ENCODE measurements at places on chromosomes 2 and 18.

GRCh38 chr18:9669016-9669415 lies 39.1 kb upstream of the RAB31 start:
- no peak for DNase-seq

DNA sequence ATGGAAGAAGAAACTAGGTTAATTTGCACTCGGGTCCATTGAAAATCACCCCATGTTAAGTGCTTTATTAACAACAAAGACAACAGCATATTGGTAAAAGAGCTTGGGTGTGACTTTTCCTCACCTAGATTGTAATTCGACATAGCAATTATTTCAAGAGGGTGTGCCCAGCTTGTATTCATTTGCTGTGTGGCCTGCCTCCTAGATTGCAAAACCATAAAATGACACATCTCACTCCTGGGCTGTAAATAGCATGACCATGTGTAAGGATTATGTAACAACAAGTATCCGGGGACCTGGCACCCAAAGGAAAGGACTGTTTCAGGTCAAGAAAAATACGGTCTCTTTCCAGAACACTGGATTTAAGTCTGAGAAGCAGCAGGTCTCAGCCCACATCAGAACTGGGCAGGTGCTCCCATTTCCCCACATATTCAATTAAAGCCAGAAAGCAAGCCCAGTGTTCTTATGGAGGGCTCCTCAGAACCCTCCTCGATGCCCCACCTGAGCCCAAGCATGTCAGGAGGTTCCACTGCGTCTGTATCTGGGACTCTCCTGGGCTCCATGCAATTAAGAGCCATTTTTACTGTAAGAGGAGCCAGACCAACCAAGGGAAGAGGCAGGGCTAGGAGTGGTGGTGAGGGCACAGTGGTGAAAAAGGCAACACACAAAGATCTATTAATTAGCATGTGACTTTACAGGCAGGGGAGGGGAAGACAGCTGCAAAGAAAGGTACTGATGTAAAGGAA lies 39.2 kb downstream of the MREG start:
- peak; percentile 39 for DNase-seq

- DNase-seq: no peak
Measured at GRCh38 chr2:237120916-237121315, 35.2 kb downstream of the COPS8 start.

DNA sequence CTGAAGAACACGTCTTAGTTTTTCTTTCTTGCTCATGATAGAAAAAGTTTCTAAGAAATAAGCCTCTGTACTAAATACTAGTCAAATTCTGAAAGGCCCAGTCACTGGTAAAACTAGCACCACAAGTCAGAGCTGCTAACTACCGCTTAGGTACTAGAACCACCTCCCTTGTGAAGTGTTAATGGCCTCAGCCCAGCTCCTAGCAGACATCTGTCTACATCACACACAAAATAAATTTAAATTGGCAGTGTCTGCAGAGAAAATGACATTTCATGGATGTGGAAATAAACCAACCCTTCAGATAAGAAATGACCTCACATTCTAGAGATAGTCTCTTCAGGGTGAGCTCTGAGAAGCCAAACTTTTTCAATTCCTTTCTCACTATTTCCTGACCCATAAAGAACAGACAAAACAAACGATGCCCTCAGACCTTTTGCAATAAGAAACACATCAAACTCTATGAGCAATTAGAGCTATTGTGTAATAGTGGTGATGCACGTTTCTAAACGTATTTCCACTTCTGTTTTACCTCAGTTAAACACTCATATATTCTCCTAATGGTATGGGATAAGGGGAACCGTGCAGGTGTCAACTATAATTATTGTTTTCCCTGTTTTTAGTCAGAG lies 70.3 kb upstream of the DSG1 start:
- DNase-seq: no peak

DNA sequence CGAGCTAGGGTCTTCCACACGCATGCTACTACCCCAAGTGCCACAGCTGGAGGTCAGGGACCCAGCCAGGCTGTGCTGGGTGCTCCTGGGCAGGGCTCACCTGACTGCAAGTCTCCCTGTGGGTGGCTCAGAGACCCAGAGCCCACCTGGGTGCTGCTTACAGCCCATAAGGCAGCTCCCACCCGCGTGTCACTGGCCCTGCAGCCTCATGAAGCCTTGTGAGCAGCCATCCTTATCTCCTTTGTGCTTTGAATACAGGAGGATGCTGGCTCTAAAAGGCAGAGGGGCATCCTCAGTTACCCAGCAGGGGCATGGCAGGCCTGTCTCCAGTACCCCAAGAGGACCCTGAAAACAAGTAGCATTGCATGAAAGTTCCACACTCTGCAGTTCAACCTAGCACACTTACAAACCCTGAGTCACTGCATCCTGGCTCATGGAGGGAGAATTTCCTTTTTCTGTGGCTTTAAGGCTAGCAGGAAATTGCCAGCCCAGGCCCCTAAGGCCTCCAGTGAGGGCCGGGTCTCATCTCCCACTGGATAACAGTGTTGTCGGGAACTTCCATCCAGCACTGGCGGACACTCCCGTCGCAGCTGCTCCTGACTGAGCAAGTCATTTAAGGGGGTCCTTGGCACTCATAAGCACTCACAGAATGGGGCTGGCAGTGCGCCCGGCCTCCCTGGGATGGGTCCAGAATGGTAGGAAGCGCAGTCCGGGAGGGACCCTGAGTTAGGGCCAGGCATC lies 137.1 kb downstream of the RPIA start:
- DNase-seq: no peak

DNA sequence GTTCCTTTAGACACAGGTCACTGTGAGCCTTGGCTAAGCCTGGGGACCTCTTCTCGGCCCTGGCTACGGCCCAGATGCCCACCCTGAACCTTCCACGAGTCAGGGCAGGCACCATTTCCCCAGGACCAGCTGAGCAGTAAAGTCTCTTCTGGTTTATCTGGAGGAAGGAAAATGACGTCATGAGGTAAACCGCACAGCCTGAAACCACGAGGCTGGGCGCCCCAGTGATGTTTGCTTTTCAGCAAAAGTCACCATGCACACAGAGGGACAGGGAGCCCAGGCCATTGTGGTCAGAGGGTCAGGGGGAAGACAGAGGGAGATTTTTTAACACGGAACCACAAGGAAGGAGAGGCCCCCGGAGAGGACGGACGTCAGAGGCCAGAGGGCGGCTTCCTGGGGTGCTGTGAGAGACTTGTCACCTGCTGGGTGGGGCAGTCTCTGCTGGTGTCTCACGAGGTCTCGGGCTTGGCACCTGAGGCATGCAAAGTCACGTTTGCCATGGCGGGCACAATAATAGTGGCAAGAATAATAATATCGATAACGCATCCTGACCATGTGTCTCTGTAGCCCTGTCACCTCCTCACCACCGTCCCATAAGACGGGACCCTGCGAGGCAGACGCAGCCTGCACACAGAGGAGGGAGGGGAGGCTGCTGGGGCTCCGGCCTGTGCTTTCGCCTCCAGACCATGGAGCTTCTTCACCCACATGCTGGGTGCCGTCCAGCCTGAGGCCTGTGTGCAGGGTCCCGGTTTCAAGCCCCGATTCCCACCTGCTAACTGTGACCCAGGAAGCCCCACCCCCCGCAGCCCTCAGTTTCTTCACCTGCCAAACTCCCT lies 33.2 kb upstream of the FOSL2 start:
- DNase-seq: no peak

GRCh38 chr2:40719414-40719813 lies 267.5 kb upstream of the SLC8A1 start:
- no peak for DNase-seq

GRCh38 chr18:23353459-23353858 lies 99.6 kb upstream of the RIOK3 start:
- no peak for DNase-seq

DNA sequence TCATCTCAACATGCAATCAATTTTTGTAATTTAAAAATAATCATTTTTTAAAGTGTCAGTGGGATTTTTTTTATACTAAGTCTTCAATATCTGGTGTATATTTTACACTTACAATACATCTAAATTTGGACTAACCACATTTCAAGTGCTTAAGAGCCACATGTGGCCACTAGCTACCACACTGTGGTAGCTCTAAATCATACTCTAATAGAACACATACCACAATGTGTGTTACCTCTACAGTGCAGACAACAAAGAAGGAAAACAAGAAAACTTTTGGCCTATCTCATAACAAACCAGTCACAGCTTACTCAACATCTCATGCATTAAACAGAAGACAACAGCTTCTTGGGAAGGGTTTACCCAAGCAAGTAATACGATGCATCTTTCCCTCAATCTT lies 24.5 kb downstream of the PIAS2 start:
- no peak for DNase-seq

DNA sequence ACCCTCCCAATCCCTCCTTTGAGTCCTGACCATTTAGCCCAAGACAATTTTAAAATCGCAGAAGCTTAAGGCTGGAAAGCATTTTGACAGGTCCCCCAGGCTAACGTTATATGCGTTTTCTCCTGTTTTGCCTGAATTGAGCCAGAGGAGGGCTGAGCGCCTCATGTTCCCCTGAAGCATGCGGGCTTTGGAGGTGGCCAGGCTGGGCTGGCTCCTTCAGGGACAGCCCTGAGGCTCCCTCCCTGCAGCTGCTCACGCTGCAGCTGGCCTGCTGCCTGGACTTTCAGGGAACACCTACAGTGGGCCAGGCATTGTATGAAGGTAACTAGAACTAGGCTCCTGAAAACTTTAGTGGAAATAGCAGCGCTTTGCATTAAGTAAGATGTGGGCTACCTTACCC lies 179.2 kb downstream of the ACKR3 start:
- DNase-seq: no peak

DNA sequence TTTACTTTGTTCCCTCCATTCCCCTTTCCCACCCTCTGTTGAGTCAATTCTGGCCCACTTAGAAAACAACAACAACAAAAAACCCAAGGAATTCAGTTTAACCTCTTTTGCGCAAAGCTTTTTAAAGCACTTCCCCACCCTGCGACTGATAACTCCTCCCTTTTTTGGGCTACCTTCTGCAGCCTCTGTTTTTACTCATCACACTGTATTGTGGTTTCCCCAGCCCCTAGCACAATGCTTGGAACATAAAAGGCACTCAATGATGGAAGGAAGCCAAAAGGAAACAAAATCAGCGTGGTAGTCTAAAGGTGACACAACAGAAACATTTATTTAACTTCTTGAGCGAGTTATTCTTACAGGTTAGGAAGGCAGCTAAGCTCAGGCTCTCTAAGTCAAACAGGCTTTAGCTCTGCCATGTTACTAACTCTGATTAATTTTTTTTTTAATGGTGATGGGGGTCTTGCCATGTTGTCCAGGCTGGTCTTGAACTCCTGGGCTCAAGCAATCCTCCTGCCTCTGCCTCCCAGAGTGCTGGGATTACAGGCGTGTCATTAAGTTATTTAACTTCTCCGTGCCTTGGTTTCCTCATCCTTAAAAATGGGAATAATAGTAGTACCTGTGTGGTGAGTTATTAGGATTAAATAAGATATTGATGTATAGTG lies 1.3 kb downstream of the CEP68 start:
- no peak for DNase-seq

- DNase-seq: no peak
Measured at GRCh38 chr2:234444893-234445292, 52.0 kb downstream of the ARL4C start.

DNA sequence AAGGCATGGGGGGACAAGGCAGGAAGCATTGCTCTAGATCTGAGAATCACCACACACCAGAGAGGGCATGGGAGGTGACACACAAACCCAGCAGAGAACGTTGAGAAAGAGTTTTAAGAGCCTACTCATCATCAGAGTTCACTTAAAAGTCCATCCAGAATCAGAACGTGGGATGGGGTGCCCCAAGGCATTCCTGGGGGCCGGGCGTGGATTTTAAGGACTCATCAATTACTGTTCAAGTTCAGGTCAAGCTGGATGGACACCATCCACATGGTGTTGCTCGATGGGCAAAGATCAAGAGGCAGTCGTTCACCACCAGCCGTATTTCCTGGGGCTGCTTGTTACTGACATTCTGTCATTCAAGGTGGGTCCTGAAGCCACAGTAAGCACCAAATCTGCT lies 34.9 kb downstream of the BCL11A start:
- DNase-seq: no peak

DNA sequence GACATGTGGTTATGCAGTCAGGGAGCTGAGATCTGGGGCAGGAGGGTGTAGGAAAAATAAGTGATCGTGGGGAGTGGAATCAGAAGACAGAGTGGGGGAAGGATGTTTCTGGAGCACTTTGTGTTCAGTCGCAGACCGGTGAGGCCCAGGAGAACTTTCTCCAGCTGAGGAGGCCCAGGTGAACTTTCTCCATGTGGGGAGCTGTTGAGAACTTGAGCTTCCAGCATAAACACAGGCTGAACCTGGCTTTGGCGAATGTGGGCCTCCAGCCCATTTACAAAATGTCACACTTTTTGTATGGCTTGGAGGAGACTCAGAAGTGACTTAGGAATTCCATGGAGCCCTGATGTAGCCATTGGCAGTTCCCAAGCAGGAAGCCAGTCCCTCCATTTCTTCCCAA lies 108.5 kb downstream of the VAPA start:
- no peak for DNase-seq

DNA sequence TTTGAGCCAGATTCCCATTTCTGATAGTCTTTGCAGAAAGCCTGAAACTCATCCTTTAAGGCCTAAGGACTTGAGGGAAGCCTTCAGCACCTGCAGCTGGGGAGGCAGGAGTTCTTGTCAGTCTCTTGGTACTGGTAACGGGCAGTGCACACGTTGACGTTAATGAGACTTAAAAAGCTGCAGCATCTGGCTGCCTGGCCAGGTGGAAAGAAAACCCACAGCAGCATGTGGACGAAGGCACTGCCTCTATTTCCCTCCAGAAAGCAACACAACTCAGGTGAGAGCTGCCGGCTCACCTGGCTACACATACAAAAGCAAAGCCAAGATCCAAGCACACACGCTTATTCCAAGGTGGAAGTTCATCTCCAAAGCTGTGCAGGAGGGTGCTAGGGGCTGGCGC lies 178.8 kb downstream of the ANAPC1 start:
- DNase-seq: no peak

DNA sequence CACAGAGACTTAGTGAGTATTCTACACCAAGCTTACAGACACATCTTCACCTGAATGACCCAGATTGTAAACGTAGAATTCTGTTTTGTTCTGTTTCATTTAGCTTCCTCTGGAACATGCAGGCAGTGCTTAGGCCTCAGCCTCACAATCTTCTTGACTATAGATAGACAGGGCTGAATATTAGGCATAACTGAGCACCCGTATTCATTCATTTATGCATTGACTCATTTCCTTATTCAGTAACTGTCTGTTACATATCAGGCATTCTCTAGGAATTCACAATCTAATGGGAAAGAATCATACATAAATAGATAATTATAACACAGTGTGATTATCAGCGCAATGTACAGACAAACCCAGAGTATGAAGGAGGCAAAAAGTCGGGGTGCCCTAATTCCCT lies 124.9 kb upstream of the ETAA1 start:
- no peak for DNase-seq

DNA sequence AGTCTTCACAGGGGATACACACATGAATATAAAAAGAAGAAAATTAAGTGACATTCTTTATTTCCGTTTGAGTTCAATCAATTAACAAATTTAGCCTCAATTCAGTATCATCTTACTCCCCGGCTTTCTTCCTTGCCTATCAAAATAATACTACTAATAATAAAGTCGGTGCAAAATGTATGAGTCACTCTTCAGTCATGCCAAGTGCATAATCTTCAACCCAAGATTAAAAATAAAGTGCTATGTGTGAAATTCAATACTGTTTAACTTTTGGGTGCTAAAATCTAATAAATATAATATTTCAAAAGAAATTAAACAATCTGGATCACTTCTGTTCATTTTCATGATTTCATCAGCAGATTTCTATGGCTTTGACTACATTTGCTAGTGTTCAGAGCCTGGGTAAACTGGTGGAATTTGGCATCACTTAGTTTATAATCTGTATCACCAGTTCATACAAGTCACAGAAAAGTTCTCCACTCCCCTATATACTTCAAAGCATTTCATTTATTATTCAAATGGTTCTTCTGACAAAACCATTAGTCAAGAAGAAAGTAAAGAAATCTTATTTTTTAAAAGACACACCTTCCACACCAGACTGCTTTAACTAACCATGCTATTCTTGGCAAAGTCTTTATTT lies 183.6 kb downstream of the THADA start:
- DNase-seq: no peak
